Stimulated activated CD4-positive, alpha-beta T cell treated with anti-CD3 and anti-CD28 coated beads, TNF-alpha, amount 100 ng/mL, for 4 hours (primary cell): ENCODE measurements at places on chromosomes 11 and 22.

GRCh38 chr11:85028329-85029101 lies 598.6 kb downstream of the DLG2 start:
- no peak for DNase-seq

- DNase-seq, result no peak
These were observed 146.2 kb downstream of the RBFOX2 start for GRCh38 chr22:35882211-35883030.

GRCh38 chr11:122197066-122197987 lies 81.3 kb upstream of the BLID start:
- DNase-seq, result no peak

DNA sequence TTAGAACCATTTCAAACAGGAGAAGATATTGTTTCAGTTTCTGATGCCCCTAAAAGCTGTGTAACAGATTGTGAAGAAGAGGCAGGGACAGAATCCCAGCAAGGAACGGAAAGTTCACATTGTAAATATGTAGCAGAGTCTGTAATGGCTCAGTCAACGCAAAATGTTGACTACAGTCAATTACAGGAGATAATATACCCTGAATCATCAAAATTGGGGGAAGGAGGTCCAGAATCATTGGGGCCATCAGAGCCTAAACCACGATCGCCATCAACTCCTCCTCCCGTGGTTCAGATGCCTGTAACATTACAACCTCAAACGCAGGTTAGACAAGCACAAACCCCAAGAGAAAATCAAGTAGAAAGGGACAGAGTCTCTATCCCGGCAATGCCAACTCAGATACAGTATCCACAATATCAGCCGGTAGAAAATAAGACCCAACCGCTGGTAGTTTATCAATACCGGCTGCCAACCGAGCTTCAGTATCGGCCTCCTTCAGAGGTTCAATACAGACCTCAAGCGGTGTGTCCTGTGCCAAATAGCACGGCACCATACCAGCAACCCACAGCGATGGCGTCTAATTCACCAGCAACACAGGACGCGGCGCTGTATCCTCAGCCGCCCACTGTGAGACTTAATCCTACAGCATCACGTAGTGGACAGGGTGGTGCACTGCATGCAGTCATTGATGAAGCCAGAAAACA lies 40.8 kb downstream of the IGLL1 start:
- DNase-seq, result peak; percentile 55

GRCh38 chr11:2796091-2796490 lies 89.5 kb downstream of the CDKN1C start:
- DNase-seq, result no peak

- DNase-seq, result no peak
These were observed 226.8 kb downstream of the BLID start for GRCh38 chr11:121889186-121889585.

DNA sequence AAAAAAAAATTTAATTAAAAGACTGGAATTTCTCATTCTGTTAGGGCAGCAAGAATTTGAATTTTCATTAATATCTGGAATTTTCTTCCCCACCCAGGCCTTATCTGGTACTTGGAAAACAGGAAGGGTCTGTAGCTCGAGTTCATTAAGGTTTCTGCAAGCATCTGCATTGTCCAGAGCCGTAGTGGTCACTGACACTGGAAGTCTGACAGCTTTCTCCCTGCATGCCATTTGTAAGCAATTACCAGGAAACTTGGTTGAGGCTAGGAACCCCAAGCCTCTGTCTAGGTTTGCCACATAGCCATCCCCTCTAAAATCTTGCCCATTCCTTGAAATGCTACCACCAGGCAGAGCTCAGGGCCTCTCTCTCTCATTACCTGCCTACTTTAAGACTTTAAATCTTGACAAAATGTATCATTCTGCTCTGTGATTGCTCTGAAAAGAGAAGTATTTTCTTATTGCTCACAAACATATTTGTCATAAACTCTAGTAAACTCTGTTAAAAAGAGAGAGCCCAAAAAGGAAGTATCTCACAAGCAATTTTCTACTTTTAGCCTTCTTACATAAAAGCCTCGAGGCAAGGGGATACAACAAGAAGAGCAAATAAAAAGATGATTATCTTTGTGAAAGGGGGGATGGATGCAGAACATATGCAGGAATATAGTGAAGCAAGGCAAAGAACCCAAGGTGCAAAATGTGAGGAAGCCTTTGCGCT lies 5.5 kb upstream of the PGM2L1 start:
- DNase-seq, result no peak

DNA sequence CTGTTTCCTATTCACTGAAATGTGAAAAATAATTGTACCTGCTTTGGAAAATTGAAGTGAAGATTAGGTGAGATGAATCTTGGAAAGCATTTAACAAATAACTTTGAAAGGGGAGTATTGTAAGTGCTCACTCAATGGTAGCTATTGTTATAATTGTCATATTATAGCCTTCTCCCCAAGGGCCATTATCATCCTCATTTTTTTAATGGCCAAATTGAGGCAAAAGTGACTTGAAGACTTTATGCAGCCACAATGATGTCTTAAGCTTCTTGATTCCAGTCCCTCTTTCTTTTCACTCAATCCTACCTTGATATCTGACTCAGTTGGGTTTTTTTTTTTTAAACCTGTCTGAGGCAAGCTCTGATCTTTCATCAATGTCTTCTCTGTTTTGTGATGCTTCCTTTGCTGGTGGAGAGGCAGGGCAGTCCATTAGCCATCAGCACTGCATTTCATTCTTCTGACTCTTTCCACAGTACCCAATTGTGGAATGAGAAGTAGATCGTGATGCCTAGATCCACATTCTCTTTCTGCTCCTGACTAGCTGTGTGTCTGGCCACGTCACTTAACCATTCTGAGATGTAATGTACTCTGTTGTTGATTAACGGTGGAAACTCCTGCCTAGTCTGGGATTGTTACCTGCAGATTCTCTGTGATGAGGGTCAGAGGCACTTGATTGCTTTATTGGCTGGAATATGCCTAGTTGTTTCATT lies 101.4 kb downstream of the DBX1 start:
- DNase-seq, result no peak

DNA sequence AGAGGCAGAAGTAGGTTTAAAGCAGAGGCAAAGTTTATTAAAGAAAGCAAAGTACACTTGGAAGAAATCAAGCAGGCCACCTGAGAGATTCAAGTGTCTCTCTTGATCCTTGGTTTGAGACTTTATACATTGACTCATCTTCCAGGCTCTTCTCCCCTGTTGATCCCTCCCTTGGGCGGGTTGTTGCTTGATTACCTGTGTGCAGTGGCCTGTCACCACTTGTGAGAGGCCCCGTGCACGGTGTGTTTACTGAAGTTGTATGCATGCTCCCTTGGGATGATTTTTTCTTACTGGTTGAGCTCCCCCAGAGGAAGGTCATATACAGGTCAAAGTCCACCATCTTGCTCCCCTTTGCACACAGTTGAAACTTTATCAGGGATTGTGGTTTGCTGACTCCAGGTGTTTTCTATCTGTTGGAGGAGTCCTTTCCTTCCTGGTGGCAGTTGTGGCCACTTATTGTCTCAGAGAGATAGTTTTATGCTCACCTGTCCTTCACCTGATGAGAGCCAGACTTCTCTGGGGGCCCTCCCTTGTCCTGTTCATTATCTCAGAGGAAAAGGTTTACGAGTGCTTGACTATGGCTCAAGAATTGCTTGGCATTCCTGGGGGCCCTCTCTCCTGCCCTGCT lies 16.3 kb upstream of the RBMXL2 start:
- no peak for DNase-seq

DNA sequence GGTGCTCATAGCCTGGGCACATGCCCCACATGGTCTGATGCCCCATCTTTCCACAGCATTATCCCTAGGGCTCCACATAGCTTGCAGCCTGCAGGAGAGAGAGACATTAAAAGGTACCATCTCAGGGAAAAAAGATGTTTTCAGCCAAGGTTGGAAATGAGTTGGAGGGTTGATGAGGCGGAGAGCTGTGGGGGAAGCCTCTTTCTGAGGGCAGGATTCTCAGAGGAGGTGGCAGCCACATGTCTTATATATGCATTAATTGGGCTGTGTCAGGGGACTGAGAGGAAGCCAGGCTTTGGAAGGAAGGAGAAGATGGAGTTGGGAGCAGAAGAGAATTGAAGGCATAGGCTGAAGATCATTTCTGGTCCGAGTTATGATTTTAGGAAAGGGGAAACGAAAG lies 57.8 kb downstream of the CEP164 start:
- DNase-seq, result no peak

DNA sequence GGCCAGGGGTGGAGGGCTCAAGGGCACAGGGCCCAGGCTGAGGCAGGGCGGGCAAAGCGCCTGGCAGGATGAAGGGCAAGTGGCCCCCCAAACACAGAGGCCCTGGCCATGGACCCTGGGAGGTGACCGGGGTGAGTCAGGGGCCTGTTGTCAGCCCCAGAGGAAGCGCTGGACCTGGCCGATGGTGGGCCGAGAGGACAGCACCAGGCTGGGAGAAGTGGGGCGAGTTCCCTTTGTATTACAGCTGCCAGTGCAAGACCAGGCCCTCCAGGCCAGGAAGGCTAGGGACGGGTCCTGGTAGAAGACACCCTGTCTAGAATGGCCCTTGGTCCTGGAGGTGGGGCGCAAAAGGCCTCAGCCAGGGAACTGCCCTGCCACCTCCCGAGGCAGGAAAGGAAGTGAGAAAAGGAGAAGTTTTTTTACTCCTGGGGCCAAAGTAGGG lies 12.8 kb downstream of the CXCR5 start:
- no peak for DNase-seq

- DNase-seq, result no peak
These were observed 114.1 kb upstream of the MTMR2 start for GRCh38 chr11:96038046-96038445.

DNA sequence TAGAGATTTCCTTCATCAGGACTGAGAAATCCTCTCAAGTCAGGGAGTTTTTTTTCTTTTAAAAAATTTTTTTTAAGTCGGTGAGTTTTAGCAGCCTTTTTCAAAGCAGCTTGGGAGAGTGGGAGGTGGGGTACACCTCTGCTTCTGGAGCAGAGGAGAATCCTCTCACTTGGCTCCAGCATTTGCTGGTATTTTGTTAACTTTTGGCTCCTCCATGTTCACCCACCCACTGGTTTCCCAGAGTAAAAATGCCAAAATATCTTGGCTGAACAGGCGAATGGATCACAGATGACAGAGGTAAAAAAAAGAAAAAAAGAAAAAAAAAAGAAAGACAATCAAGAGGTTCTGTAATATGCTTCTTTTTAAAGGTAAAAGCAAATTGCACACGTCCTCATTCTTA lies 68.0 kb downstream of the GAB2 start:
- no peak for DNase-seq

DNA sequence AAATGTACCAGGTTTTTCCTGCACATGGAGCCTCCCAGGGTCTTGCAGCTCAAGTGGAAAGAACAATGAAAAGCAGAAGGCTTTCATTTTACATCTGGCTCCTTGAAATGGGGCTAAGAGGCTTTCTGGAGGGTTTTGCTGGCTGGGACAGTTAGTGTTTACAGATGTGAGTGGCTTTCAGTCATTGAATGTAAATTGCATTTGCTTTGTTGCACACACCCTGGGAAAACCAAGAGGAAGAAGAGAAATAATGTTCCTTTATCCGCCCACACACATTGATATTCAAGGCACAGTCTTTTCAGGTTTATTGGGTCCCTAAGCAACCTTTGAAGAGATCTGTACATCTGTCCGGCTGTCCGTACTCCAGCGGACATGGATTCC lies 144.5 kb downstream of the SPON1 start:
- no peak for DNase-seq

DNA sequence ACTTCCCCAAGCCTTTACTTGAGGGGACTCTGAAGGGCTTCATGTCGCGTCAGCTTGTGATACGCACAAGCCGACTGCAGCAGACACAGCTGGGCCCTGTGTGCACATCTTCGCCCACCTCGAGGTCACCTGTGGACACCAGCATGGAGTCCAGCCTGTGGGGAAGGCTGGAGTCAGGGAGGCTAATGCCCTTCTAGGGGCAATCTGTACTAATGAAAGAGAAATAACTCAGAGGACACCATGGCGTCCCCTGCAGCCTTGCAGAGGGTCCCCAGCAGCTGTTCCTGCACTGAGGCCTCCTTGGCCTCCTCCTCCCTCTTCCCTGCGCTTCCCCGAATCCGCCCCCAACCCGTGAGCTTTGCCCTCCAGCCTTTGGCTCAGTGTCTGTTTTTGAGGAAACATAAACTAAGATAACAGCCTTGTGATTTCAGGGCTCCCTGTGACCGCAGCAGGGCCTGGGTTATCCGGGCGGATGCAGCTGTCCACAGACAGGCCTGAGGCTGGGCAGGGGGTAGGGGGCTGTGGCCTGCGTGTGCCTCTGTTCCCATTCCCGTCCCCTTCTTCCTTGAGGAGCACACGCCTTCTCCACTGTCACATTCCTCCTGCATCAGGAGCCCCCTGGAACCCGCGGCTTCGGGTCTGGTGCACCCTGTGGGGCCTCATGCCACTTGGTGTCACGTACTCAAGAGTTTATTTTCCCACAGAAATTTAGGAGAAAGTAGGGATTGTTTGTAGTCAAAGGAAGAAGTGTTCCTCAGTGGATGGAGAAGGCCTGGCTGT lies 25.0 kb downstream of the KRTAP5-5 start:
- no peak for DNase-seq

GRCh38 chr11:57932105-57932504 lies 91.6 kb upstream of the OR9Q1 start:
- DNase-seq, result no peak

- no peak for DNase-seq
These were observed 19.6 kb downstream of the MYRF start for GRCh38 chr11:61771985-61772455.

DNA sequence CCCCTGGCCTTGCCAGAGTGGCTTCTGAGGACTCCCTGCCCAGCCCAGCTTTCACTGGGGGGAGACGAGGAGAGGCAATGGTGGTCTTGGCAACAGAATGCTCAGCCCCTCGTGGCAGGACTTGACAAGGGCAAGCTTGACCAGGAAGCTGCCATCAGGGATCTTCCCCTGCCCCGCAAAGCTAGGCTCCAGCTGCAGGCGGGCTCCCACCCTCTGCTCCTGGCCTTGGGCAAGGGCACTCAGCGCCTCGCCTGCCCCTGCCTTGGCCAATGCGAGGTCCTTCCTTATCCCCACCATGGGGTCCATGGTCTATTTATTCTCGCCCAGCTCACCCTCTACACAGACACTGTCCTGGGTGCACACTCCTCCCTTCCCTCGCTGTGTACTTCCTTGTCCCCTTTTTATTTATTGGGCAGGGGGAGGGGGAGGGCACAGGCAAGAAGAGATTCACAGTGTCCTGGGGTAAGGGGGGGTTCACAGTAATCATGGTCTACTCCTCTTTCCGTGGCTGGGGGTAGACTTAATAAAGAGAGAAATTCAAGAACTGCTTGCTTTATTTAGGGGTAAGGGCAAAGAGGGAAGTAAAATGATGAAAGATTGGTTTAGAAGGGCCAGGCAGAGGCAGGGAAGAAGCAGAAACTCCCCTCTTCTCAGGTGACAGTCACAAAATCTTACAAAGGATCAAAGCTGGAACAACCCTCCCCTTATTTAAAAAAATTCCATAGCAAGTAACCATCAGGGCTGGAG lies 1.6 kb downstream of the GPHA2 start:
- DNase-seq, result no peak

- DNase-seq, result no peak
These were observed 4.7 kb upstream of the ANGPTL5 start for GRCh38 chr11:101920992-101921391.

- DNase-seq, result no peak
These were observed 62.5 kb downstream of the KCNQ1 start for GRCh38 chr11:2507212-2507901.
